ENCODE measurements at places on chromosomes 5 and 9.
A peak's percentile ranks its signal among the peaks of the same experiment; 100 is the strongest.

GRCh38 chr5:63155310-63155631, 576.7 kb downstream of the LRRC70 start:
- no peak for DNase-seq

DNA sequence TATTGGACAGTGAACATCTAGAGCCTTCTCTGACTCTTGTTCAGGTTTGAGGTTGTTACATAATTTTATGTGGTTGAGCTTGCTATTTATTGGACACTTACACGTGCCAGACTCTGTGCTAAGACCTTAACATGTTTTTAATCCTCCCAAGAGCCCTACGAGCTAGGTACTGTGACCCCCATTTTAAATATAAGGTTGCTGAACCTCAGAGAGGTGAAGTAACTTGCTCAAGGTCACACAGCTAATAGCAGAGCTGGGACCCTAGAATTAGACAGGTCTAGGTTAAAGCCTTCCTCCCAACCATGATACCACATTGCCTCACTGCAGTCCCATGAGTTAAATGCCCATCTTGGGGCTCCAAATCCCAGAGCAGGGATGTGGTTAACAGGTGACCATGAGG, 135.7 kb upstream of the PITX1 start:
- no peak for DNase-seq

DNA sequence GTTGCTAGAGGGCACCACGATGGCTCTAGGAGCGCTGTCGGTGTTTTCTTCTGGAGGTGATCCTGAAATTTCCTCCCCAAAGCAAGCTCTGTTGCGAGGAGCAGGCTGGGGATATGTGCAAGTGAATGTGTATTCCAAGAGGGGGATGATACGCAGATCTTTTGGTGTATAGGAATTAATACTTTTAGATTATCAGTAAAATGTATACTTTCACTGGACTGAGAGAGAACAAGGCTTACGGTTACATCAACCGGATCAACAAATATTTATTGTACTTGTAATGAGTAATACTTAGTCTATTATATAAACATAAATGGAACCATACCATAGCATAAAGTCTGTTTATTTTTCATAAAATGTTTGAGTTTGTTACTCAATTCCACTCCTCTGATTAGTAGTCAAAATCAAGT, 632 bp upstream of the PRKAA1 start:
- DNase-seq, result peak; percentile 61

- DNase-seq, result peak; percentile 15
These were observed 27.2 kb downstream of the NCBP1 start for GRCh38 chr9:97660847-97661246.

DNA sequence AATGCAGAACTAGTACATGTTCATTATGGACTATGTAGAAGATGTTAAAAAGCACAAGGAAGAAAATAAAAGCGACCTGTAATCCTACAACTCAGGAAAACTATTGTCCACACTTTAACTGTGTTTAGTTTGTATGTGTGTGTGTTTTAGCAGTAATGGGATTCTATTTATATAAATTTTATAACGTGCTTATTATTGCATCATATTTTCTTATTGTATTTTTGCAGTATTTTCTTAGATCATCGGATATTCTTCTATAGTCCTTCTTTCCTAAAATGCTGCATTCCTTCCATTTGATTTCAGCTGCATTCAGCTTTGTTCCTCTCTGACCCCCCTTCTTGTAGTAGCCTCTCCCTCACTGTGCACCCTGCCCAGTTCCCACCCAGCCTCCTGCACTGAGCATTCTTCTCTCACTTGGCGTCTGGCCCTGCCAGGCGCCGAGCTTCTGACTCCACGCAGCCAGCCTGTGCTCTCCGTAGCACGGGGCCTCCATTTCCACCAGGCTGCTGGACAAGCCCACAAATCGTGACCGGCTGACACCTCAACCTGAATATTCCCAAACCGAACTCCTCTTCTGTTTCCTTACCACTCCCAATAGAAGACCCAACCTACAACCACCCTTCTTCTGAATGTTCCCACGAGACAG, 39.9 kb downstream of the MVB12B start:
- no peak for DNase-seq

GRCh38 chr9:85319936-85320656, 421.7 kb downstream of the AGTPBP1 start:
- no peak for DNase-seq

GRCh38 chr5:169788168-169788567, 151.1 kb downstream of the DOCK2 start:
- no peak for DNase-seq

DNA sequence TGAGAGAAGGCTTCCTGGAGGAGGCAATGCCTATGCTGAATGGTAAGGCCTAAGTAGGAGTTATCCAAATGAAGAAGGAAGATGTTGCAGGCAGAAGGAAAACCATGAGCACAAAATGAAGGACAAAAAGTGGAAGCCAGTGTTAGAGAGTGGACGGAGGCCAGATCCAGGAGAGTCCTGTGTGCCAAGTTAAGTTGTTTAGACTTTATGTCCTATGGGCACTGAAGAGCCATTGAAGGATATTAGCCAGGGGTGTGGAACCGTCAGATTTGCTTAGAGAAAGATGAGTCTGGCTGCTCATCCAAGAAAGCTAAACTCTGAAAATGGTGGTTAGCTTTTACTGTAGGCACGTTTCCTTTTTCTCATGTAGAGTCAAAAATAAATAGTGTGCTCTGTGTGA, 254.7 kb downstream of the ADAMTSL1 start:
- DNase-seq, result no peak

DNA sequence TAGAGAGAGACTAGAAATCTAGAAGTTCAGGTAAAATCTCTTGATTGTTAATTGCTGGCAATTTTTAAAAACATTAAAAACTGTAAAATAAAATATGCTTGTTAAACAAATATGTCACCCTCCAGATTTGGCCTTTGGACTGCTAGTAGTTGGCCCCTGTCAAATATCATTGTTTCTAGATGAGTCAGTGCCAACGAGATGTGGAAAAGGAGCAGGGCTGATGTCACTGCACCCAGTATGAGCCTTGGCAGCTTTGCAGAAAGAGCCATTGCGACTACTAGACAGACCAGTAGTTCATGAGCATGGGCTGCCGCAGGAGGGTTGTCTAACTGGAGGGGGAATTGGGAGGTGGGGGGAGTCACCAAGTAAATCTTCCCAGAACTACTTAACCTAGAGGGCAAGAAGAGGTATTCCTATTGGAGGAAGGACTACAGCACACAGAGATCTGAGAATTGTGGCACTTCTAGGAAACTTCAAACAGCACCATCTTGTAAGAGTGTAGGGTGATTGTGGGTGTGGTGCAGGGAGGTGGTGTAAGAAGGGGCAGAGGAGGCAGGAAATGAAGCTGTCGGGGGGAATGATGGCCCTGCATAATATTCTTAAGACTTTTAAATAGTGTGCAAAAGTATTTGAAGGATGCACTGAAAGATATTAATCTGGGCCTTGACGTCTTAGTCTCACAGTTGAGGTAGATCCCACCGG, 7.1 kb upstream of the DOCK2 start:
- peak; percentile 89 for DNase-seq

GRCh38 chr9:3868012-3868411, 342.2 kb upstream of the RFX3 start:
- DNase-seq, result peak; percentile 48

DNA sequence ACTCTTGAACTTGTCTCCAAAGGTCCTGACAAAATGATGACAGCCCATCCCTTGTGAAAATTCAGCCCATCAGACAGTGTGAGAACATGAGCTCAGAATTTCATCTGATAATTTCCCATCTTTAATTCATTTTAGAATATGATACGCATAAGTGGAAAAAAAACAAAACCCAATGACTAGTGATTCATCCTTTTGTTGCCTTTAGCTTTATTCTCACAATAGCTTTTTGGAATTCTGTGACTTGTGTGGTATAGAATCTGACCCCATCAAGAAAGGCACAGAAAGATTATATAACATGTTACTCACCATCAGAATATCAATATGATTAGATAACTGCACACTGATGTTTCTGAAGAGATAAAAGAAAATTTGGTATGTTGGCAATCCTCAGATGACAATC, 16.1 kb upstream of the TMED7 start:
- DNase-seq, result peak; percentile 40

GRCh38 chr9:70761139-70761670, 346.7 kb upstream of the KLF9 start:
- no peak for DNase-seq

- DNase-seq, result no peak
These were observed 63.8 kb upstream of the CCNG1 start for GRCh38 chr5:163373436-163374084.

- DNase-seq, result peak; percentile 66
These were observed 101.6 kb upstream of the SSBP2 start for GRCh38 chr5:81852291-81853029.

DNA sequence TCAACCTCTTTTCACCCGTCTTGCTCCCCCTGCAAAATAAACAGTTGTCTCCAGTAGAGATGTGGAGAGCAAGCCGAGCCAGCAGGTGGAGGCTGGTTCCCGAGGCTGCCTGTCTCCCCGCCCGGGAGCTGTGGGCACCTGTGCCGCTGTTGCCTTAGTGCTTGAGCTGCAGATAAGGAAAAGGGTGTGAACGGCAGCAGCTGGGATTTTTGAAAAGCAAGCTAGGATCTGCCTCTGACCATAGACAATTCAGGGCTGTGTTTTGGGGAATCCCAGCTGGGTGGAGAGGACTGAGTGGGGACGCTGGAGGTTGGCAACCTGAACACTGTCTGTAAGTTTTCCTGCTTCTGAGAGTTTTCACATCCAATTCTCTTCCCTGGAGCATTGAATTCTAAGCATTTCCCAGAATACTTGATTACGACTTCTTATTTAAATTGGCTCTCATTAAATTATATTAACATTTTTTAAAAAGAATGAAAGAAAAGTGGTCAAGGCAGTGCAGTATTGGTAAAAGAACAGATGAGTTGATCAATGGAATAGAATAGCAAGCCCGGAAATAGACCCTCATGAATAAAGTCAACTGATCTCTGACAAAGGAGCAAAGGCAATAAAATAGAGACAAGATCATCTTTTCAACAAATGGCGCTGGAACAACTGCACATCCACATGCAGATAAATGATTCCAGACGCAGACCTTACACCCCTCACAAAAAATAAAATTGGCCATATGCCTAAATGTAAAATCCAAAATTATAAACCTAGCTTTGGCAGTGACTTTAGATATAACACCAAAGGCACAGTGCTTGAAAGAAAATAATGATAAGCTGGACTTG, 9.7 kb downstream of the WNK2 start:
- DNase-seq, result no peak
